Mesendoderm (in vitro differentiated cells): ENCODE measurements at places on chromosomes 1 and 21.

- no peak for DNase-seq
Measured at GRCh38 chr1:28328228-28328648, 602 bp upstream of the MED18 start.

- DNase-seq = no peak
Measured at GRCh38 chr1:54569339-54569738, 21.3 kb downstream of the ACOT11 start.

DNA sequence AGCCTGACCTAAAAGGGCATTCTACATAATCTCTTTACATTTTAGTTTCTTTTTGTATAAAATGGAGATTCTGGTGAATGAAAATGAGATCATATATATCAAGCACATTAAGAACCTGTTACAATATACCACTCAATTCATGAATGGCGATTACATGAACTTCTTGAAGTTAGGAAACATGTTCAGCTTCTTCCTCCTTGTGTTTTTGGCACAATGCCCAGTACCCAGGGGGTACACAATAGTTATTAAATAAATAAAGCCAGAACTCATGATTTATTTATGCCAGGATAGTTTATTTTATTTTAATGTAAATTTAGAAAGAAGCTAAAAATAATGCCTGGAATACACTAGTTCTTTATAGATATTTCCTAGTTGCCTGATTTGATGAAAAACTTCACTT lies 186.0 kb upstream of the PTGFR start:
- no peak for DNase-seq

GRCh38 chr1:20361805-20362381 lies 71.2 kb downstream of the VWA5B1 start:
- DNase-seq = peak; percentile 71

GRCh38 chr1:76252431-76252830 lies 177.9 kb downstream of the ST6GALNAC3 start:
- no peak for DNase-seq

DNA sequence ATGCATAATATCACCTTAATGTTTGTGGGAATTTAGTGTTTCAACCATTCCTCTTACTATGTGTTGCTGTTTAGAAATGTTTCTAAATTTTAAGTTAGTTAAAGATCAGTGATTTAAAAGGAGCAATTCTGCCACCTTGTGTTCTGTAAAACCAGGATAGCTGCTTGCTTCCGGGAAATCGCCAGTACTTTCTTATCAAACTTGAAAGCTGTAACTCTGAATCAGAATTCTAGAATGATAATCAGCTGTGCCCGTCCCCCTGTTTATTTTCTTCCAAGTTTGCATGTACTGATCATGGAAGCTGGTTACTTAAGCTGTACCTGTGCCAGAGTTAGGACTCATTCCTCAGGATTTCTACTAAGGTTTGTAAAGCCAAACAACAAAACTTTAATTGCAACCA lies 656.4 kb downstream of the LTN1 start:
- DNase-seq = peak; percentile 59

DNA sequence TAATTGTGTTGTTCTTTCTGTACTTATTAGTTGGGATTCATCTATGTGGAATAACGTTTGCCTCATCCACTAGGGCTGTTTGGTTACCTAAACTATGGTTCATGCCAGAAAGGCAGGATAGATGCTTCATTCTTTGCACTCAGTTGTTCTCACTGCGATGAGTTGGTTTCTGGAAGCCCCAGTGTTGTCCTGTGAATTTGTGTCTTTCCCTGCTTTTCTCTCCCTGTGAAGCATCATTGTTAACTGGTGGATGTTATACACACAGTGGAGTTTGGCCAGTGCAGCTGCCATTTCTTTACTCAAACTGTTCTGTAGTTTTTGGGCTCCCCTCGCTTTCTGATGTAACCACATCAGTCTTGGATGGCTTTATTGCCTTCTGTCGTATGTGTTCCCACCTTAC lies 143.6 kb upstream of the COL6A1 start:
- DNase-seq = no peak

- DNase-seq = no peak
Measured at GRCh38 chr1:147897029-147897752, 5.4 kb upstream of the GJA8 start.

GRCh38 chr1:27388337-27389005 lies 4.0 kb upstream of the GPR3 start:
- DNase-seq = peak; percentile 82

GRCh38 chr1:175520186-175520585 lies 223.2 kb downstream of the TNR start:
- no peak for DNase-seq

- no peak for DNase-seq
Measured at GRCh38 chr21:45584786-45585185, 42.5 kb upstream of the SLC19A1 start.

DNA sequence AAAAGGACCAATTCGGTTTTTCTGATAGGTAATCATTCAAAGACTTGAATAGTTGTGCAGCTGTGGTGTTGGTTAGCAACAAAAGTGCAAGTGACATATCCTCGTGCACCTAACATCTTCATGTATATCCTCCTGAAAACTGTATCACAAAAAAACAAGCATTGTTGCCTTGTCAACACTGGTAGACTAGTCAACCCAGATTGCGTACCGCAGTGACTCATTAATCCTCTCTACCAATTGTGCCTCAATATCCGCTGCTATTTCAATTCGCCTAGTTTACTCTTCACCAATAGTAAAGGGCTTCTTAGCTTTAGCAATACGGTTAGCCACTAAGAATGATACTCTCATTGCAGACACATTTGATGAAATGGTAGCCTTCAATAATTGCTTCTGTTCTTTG lies 3.5 kb downstream of the HHAT start:
- DNase-seq = no peak

GRCh38 chr1:45551684-45552083 lies 1.1 kb downstream of the AKR1A1 start:
- DNase-seq = no peak

DNA sequence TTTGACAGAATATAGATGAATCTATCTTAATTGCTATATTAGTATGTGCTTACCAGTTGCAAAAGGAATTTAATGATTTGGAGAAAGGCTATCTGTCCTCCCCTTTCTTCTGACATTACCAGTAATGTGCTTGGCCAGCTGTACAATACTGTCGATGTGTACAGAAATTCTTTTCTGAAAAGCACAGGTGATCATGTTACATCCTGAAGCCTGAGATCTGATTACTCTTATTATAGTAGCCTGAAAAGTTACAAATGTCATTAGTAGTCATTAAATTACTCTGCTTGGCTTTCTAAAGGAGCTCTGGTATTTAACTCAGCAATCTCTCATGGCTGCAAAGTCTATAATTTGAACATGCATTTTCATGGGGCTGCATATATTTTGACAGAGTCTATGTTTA lies 209.8 kb downstream of the PTPRC start:
- DNase-seq = no peak

DNA sequence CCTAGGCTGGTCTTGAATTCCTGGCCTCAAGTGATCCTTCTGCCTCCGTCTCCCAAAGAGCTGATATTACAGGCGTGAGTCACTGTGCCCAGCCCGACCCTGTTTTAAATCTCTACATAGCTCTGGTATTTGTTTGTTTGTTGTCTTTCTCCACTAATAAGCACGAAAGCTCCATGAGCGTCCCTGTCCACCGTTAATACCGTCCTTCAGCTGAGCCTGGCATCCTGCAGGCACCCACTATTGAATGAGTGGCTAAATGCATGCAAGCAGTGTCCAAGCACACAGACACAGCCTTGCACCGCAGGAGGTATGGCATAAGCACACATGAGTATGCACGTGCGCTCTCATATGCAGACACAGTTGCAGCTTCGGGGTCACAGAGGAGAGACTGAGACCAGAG lies 4.5 kb upstream of the COL16A1 start:
- DNase-seq = no peak

DNA sequence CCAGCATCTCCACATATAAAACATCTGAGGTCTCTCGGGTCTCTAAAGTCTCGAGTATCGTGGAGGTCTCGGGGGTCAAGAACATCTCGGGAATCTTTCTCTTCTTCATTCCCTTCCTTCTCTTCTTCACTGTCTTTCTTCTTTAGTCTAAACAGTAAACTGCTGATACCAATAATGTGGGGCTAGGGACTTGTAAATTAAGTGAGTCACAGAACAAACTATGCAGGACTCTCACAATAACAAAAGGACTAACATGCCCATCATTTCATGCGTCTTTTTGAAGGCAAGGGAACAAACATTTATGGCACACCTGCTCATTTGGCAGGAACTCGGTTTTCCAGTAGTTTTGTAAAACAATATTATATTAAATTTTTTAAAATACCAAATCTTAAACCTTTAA lies 32.4 kb downstream of the PRPF38A start:
- peak; percentile 35 for DNase-seq

- no peak for DNase-seq
Measured at GRCh38 chr1:20974951-20975350, 187.8 kb upstream of the HP1BP3 start.

DNA sequence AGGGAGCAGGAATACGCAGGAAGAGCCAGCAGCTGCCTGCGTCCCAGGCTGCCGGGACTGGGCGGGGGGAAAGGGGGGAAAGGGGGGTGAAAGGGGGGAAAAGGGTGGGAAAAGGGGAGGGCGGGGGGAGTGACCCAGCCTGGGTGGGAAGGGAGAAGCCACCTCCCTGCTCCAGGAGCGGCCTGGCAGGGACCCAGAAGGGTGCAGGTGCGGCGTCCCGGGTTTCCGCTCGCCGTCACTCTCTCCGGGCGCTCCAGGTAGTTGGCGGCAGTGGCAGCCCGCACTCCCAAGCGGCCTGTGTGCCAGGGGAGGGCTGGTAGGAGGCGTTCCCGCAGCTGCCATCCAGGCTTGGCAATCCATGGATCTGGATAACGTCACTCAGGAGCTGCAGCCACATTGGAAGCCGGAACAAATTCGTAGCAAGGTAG lies 141.0 kb upstream of the NGF start:
- DNase-seq = no peak

DNA sequence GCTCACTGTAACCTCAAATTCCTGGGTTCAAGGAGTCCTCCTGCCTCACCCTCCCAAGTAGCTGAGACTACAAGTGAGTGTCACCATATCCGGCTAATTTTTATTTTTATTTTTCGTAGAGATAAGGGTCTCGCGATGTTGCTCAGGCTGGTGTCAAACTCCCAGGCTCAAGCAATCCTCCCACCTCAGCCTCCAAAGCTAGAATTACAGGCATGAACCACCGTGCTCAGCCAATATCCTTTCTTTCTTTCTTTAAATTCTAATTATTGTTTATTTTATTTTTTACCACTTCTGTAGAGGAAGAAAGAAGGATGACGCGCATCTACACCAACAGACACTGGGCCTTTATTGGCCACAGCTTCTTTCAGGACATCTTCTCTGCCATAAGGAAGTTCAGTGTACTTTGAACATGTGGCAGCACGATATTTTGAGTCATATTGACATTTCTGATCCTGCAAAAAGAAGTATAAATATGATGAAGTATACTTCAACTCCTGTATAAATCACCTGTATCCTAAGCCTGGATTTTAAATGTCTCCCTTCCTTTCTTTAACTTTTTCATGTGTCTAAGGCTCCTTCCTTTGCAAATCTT lies 15.8 kb downstream of the CTSS start:
- no peak for DNase-seq

DNA sequence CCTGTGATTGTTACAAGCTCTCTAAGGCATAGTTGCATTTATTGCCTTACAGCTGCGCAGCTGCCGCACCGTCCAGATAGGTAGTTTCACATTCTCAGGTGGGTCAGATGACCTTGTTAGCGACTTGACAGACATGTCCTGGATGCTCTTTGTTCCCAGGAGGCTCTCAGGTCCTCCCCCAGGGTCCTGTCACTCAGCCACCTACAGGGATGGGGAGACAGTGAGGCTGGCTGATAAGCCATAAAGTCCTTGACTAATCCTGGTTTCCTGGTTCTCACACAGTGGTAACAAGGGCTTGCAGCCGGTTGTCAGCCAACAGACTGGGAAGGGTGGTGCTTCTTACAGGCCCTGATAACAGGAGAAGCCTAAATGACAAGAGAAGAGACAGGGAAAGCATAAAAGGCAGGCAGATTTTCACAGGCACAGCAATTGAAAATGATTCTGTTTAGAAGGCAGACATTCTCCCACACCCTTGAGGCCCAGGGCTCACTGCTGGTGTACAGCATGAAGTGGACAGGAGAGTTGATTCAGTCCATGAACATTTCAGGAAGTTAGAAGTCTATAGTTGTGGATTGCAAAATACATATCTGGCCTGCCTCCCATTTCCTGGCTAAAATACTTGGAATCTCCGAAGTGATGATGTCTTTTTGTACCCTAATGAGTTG lies 2.9 kb downstream of the ARF1 start:
- peak; percentile 99 for DNase-seq

DNA sequence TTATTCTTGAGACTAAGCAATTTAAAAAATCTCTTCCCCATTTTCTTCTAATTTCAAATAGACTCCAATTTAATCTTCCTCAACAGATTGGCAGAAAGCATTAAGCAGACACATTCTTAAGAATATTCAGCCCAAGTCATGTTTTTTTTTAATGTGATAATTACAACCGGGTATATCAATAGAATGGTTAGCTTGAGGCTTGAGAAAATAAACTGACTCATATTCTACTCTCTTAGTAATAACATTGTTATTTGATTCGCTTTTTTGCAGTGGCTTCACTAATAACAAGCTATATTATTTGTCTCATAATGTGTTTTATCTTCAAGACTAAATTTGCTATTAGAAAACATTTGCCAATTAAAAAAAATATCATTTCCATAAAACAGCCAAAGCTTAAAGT lies 488.6 kb upstream of the RGS18 start:
- no peak for DNase-seq

DNA sequence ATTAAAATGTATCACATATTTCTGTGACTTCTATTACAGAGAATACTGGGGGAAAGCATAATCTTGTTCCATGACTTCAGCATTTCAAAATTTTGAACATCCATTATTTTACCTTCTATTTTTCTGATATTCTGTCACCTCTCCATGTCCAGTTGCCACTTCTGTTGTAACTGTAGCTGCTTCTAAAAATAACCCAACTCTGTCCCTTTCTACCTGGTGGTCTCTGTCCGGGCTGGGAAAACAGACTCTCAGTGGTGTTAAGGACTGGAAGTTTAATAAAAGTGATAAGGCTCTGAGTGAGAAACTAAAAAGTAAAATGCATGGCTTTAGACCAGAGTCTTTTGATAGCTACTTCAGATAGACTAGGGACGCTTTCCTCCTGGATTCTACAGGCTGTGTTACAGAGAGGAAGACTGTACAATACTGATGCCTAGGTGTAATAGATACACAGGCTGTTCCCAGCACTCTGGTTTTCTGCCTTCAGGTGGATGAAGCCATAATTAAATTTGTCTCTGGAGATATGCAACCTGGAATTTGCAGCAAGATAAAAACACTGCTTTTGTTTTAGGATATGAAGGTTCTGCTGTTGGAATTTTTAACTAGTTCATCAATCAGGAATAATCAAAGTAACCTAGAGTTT lies 42.1 kb upstream of the SEC16B start:
- DNase-seq = no peak

- DNase-seq = no peak
Measured at GRCh38 chr1:209416716-209417115, 166.8 kb upstream of the CAMK1G start.
